CD4-positive, alpha-beta memory T cell (primary cell): ENCODE measurements at places on chromosomes 1 and 21.

DNA sequence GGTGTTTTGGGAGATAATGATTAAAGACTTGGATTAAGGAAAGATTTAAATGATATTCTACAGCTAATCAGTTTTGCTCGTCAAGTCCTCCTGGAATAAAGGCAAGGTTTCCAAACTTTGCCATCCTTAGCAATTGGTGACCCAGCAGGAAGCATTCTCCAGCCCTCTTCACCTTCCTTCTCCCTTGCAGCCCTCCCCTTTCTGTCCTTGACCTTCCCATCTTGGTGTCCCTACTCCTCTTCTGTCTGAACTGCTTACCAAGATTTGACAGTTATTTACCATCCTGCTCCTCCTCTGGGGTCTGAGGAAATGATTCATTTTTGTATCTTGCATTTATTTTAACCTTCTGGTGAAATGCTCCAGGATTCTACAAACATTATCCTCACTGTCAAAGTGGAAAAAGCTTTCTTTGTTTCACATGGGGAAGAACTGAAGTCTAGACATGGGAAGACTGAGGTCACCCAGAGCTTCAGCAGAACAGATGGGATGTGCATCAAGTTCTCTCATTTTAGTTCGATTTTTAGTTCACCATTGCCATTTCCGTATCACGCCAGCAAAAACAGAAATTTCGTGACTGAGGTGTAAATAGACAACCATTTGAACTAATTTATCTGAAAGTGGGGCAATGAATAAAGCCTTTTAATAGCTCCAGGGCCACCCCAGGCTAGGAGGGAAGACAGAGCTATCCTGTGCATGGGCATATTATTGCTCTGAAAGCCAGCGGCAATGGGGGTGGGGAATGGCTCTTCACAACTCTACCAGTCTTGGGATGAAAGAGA lies 504.4 kb upstream of the PLXNA2 start:
- no peak for DNase-seq

DNA sequence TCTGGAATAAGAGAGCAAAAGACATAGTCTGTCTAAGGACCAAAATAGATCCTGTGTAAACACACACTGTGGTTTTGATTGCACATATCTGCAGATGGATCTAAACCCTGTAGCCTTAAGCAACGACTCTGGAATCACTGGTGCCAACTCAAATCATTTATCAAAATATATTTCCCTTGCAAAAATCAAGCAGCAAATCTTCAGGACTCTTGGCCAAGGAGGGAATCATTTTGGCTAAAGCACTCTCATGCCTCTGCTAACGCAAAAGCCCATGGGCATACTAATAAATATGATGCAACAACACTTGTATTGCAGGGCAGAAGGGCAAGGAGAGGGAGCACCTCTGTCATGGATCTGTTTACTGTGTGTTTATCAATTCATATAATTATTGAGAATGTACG lies 155.4 kb upstream of the DUSP10 start:
- no peak for DNase-seq

DNA sequence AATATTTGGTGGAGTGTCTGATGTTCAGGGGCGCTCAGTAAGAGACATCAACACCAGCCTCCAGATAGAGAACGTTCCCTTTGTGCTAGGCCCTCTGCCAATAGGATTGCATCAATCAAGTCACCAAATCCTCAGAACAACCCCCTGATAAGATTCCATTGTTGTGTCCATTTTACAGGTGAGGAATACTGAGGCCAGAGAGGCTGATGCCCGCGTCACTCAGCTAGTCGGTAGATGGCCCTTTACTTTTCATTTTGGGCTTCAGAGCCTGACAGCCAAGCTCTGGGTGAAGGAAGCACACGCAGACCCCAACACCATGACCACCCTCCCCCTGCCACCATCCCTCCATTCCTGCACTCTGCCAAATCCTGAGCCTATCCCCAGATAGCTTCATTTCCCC lies 406.2 kb downstream of the PTPRU start:
- no peak for DNase-seq

DNA sequence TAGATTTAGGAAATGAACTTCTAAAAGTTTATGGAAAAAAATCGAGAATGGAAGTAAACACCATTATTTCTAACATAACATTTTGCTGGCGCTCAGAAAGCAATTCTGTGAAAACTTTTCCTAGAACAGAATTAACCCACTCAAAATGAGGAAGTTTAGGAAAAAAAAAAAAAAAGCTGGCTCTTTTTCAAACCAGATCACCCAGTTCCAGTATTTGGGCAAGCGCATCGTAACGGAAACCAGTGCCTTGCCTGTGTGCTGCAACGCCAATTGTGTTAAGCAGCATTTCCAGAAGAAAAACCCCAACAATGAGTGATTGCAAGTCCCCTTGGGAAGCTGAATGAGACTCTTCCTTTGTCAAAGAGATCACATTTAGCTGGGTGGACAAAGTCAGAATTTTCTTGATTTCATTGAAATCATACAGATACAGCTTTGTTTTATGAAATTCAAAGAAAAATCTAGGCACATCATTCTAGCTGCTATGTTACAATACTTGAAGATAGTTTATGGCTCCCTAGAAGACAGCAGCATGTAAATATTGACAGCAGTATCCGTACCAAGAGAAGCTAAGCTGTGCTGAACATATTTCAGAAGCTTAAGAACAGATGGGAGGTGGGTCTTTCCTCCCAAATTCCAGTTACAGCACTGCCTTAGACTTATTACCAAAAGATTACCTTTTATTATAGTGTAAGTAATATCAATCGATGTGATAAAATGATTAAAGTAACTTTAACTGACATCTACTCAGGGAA lies 113.4 kb downstream of the ERG start:
- DNase-seq: no peak

DNA sequence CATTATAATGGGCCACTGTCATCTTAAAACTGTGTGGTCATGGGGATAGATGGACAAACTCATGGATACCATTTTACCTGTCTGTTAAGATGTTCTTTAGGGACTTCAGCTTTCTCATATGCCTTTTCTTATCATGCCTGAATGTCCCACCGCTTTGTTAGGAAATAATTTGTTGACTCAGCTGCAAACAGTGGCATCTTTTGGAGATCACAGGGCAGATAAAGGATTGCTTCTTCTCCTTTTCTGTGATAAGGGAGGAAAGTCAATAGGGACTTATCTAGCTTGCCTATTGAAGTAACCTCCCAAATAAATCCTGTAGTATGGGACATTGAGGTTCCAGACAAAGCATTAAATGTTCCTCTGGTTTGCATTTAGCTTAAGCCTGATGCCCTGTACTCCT lies 79.8 kb upstream of the KIAA0040 start:
- no peak for DNase-seq

- peak; percentile 6 for DNase-seq
Observed at GRCh38 chr1:228972576-228972975, 237.3 kb downstream of the RHOU start.

DNA sequence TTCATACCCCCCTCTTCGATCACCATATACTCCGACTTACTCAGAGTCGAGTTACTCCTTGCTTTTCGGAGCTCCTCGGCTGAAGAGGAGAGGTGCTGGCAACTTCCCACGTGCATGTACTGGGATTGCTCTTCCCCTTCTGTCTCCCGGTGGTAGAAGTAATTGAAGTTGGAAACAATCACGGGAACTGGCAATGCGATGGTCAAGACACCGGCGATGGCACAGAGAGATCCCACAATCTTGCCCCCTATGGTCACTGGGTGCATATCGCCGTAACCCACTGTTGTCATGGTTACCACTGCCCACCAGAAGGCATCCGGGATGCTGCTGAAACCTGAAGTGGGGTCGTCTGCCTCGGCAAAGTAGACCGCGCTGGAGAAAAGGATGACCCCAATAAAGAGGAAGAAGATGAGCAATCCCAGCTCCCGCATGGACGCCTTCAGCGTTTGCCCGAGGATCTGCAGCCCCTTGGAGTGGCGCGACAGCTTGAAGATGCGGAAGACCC lies 1.5 kb downstream of the KCNA3 start:
- peak; percentile 44 for DNase-seq

DNA sequence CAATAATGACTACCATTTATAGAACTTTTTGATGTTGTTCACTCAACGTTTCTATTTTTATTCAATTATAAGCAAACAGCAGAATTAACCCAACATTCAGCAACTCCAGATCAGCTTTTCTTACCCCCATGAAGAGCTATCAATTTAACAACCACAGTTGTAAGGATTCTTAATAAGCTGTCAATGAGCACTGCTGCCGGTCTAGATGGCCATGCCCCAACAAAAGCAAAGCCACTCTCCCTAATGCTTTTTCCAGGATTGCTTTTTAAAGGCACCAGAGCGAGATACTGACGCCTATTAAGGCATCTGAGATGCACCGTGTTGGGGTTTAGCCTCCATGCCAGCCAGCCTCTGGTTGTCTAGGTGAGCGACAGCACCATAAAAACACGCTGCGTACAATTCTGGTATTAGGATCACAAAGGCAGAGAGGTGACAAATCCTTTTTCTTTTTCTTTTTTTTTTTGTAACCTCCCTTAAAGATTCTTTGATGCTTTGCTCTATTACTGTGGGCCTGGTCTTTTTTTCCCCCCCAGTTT lies 39.5 kb downstream of the PTPRC start:
- peak; percentile 81 for DNase-seq

DNA sequence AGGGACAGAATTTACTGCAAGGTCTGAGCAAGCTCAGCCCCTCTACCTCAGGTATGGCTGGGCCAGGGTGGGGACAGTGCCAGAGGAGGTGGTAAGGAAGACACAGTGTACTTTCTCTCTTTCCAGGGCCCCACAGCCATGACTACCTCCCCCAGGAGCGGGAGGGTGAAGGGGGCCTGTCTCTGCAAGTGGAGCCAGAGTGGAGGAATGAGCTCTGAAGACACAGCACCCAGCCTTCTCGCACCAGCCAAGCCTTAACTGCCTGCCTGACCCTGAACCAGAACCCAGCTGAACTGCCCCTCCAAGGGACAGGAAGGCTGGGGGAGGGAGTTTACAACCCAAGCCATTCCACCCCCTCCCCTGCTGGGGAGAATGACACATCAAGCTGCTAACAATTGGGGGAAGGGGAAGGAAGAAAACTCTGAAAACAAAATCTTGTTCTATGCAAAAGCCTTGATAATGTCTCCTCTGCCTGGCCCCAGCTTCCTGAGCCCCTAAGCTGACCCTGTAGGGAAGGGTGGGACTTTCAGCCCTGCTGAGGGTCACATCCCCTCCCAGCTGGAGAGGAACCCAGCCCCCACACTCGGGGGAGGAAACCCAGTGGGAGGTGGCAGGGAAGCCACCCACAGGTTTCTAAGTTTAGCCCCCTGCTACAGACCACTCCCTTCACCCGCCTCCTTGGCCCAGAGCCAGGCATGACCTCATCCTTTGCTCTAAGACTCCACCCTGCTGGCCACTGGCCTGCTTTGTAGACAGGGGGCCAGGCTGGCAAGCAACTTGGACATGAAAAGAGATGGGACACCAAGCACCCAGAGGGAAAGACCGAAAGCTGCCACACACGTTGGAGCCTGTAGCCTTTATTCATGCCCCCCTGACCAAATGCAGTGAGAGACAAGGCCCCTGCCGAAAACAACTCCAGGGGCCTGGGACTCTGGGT lies 6.4 kb downstream of the RHOC start:
- peak; percentile 45 for DNase-seq

DNA sequence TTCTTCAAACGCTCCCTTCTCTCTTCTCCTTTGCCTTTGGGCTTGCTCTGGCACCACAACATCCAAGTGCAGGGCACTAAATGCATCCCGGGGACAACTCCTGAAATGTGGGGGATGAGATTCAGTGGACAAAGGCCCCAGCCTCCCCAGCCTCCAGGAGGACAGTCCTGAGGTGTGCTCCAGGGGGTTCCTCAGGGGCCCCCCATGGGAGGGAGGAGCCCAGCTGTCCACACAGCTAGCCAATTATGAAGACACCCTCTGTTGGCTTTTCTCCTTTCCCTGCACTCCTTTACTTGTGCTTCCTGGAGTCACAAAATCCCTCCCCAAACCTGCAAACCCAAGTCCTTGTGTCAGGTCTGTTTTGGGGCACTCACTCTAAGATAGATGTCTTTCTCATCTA lies 735.4 kb downstream of the PTPRU start:
- DNase-seq: no peak

DNA sequence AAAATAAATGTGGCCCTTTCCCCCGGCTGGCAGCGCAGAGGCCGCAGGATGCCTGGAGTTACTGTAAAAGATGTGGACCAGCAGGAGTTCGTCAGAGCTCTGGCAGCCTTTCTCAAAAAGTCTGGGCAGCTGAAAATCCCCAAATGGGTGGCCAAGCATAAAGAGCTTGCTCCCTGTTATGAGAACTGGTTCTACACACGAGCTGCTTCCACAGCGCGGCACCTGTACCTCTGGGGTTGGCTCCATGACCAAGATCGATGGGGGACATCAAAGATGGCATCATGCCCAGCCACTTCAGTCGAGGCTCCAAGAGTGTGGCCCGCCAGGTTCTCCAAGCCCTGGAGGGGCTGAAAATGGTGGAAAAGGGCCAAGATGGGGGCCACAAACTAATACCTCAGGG lies 95.9 kb downstream of the LRIG2 start:
- DNase-seq: no peak

GRCh38 chr1:116218922-116219321 lies 107.7 kb downstream of the MAB21L3 start:
- no peak for DNase-seq

- DNase-seq: no peak
Observed at GRCh38 chr1:199101635-199102034, 462.8 kb downstream of the PTPRC start.

DNA sequence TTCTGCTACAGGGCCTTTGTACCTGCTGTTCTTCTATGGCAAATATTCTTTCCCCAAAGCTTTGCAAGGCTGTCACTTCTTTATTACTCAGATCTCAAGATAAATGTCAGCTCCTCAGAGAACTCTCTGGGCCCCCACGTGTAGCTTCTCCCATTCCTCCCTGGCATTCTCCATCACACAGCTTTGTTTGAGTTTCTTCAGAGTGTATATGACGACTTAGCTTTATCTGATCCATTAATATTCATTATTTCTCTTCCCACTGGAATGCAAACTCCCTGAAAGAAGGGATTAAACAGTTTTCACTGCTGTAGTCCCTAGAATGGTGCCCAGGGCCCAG lies 174.6 kb upstream of the EDN2 start:
- DNase-seq: no peak

GRCh38 chr1:170660871-170661645 lies 2.9 kb upstream of the PRRX1 start:
- DNase-seq: no peak

DNA sequence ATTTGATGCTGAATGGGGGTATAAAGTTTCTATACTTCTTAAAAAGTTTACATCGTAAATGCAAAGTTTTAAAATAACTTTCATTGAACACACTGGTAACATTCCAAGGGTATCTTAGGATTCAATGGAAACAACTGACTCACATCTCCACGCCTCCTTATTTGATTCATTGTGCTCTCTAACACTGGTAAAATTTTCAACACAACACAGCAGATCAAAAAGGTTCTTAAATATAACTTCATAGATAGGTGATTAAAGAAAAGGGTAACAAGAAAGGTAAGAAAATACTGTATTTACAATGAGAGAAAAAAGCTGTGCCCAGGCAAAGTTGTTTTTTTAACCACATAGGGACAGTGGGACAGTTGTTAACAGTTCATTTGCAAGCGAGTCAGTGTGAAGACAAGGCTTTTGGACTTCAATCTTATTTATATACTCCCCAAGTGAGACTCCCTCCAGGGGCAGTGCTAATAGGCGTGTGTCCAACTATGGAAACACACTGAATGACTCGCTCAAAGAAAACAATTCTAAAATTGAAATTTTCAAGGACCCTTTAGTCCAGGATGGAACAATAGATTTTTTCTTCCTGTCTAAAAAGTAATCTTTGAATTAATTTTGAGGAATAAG lies 140.5 kb downstream of the TIAM1 start:
- no peak for DNase-seq

GRCh38 chr1:1435106-1435903 lies at the start of gene VWA1:
TSS of gene VWA1 (plus strand) at chr1:1435690. CDS start at chr1:1435749, 59 bp downstream.
- DNase-seq: peak; percentile 52

GRCh38 chr1:171940368-171940767 lies 99.1 kb downstream of the DNM3 start:
- no peak for DNase-seq

GRCh38 chr1:29237852-29238619 lies 1.7 kb downstream of the PTPRU start:
- DNase-seq: no peak
